ENCODE measurements at places on chromosomes 2 and 18.

GRCh38 chr2:118670276-118670675, 177.2 kb downstream of the EN1 start:
- no peak for DNase-seq

DNA sequence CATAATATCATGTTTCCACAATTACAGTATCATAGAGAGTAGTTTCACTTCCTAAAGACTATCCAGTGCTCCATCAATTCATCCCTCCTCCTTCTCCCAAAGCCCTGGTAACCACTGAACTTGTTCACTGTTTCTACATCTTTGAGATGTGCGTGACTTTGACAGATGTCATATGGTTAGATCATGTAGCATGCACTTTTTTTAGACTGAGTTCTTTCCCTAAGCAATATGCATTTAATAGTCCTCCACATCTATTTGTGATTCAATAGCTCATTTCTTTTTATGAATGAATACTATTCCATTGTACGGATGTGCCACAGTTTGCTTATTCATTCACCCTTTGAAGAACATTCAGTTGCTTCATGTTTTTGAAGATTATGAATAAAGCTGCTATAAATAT, 560.4 kb upstream of the LRRTM4 start:
- no peak for DNase-seq

DNA sequence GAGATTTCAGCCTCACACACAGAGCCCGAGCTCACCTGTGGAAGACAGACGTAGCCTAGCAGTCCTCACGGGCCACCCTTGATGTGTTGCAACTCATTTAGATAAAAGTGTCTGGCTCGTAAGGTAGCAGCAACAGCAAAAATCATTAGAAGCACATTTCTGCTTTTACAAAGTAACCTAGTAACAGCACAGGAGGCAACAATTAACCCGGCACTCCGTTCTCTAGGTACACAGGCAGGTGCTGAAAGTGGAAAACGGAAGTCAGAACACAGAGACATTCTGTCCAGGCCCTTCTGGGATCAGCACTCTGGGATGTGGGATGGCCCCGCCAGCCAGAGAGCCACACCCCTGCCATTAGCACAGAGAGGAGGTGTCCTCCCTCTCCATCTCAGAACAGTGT, 99.3 kb downstream of the KLHL29 start:
- DNase-seq: no peak

DNA sequence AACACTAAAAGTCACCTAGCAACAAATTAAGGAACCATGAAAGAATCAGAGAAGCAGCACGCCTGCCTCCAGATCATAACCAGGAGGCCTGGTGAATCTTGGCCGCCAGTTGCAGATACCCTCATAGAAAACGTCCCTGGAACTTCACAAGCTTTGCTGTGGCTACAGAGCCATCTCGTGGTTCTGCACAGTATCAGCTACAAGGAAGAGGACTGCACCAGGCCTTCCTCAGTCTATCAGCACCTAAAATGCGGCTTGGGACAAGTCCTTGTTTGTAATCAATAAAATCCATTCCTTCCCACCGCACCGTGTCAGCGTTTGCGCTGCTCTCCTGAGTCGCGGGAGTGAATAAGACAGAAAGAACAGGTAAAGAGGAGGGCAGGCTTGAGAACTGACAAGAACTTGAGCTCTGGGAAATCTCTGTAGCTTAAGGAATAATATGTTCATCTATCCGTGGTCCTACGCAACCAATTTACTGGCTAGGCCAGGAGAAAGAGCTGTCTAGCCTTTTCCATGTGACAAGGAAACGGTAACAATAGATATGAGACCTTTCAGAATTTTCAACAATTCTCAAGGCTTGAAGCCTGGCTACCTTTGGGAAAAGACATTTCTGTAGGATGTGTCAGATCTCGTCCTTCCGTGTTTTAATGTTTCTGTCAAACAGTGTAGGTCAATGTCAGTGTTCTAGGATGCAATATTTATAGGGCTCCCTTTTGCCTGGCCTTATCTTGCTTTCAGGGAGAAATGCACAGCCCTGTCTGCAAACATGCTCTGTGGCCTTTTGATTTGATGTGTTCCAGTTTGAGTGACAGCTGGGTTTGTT, 128.5 kb upstream of the RAB12 start:
- DNase-seq: no peak

- no peak for DNase-seq
These were observed 165.9 kb upstream of the MSH6 start for GRCh38 chr2:47617028-47617427.

DNA sequence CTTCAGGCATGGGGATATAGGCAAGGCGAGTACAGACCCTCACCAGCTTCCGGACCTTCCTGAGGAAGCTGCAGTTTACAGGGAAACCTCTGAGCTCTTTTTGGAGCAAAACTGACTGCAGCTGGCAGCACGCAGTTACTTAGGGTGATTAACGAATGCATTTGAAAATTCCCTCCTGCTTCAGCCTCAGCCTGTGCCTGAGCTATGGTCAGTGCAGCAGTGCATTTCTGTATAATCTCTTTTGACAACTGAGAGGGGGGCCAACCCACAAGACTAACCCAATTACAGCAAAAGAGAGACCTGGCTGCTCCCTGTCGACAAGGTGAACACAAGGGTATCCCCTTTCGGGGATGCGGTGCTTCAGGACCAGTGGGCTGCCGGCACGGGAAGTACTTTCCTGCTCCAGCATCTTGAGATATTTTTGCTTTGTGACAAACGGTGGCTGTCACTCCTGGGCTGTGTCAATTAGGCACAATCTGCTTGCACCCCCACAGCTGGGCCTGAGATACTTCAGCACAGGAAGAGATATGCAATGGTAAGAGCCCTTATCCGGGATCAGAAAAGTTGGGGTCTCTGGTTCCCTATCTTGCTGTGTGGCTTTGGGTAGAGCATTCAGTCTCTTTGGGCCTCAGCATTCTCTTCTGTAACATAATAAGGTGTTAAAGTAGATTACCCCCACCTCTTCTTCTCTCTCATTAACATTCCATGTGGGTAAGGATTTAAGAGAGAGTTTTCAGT, 141.0 kb downstream of the TMEM17 start:
- no peak for DNase-seq

- no peak for DNase-seq
These were observed 951.7 kb upstream of the CNTNAP5 start for GRCh38 chr2:123073371-123073770.

DNA sequence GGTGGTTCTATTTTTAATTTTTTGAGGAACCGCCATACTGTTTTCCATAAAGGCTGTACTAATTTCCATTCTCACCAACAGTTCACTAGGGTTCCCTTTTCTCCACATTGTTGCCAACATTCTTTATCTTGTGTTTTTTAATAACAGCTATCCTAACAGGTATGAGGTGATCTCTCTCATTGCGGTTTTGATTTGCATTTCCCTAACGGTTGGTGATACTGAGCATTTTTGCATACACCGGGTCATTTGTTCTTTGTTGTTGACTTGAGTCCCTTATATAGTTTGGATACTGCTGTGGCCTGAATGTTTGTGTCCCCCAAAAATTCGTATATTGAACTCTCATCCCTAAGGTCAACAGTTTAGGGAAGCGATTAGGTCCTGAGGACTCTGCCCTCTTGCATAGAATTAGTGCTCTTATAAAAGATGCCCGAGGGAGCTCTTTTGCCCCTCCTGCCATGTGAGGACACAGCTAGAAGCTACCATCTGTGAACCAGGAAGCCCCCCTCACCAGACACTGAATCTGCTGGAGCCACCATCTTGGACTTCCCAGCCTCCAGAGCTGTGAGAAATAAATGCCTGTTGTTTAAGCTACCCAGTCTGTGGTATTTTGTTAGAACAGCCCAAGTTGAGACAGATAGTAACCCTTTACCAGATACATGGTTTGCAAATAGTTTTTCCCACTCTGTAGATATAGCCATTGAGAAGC, 4.7 kb downstream of the IMP4 start:
- DNase-seq: no peak

GRCh38 chr18:27301615-27302378, 116.7 kb upstream of the CHST9 start:
- DNase-seq: no peak

DNA sequence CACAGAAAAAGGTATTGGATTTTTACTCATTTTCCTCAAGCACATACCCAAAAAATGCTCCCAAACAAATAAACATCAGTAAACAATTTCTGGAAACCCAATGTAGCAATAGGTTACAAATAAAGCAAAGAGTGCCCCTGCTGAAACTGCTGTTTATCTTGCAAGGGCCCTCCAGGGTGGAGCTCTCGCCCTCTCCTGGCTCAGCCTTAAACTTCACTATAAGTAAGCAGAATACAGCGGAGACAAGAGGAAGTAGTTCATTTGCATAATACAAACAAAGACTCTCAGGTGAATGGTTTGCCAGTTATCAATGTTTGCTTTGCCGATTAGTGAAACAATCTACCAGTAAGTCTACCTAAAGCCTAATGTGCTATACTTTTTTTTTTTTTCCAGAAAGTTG, 437.6 kb downstream of the DLGAP1 start:
- no peak for DNase-seq

DNA sequence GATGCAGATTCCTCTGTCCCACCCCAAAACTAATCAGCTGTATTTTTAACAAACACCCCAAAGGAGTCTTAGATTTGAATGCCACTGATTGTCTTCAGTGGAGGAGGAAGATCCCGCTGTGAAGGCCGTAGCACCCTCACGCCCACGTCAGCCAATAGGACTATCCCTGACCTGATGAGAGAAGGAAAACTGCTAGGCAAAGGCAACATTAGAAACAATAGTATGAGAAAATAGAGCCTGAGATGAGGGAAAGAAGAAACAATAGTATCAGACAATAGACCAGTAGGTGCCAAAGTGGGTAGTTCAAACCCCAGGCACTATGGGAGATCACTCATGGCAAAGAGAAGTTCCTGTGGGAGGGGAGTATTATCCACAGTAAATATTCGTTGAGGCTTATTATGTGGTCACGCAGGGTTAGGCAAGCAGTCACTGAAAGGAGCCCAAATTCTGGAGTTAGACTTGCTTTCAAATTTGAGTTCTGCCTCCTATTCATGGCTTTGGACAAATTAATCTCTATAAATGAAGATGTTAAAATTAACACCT, 2.8 kb downstream of the PCBP1 start:
- DNase-seq: no peak

DNA sequence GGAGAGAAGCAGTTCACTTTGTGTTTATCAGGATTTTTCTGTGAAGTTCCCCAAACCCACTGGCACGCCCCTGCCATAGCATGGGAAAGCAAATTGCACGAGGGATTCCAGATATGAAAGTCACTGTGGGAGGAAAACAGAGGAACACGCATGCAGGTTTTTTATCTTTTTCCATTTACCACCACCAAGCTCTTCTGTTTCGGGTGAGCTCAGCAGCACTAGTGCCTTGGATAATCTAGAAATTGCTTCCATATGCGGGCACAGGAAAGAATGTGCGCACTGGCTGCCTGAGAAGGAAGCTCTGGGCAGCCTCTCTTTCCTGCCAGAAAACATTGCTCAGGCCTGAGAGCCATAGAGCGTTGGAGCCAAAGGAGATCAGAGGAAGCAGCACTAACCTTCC, 65.9 kb upstream of the WIPF1 start:
- DNase-seq: no peak

GRCh38 chr2:52881606-52882005, 886.0 kb upstream of the CHAC2 start:
- no peak for DNase-seq

GRCh38 chr2:147311058-147311430, 533.8 kb upstream of the ACVR2A start:
- no peak for DNase-seq

DNA sequence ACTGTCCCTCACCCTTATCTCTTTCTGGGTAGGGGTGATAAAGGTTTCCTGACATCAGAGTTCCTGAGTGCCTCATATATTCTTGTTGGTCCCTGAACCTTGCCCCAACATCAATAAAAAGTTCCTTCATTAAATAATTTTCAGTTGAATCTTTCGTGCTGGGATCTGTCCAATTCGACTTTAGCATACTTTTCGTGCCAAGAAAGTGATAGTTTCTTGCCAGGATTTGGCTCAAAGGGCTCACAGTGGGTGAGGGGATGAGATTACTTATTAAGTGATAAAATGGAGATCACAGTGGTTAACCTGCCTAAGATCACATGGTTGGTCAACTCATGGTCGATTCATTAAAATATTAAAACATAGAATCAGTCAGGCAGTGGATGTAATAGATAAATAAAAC, 93.8 kb upstream of the SLC8A1 start:
- DNase-seq: no peak

GRCh38 chr2:84052913-84053312, 406.2 kb downstream of the SUCLG1 start:
- DNase-seq: no peak

DNA sequence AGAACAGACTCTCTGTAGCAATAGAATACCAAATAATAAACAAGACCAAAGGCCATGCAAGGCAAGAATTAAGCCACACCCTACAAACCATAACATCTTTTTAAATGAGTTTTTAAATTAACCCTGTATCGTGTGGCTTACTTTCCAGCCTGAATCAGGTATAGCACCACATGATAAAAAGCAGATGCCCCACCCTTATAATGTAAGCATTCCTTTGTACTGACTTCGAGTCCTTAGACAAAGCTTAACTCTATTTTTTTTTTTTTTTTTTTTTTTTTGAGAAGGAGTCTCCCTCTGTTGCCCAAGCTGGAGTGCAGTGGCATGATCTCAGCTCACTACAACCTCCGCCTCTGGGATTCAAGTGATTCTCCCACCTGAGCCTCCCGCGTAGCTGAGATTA, 1.7 kb upstream of the C2orf42 start:
- DNase-seq: no peak

- DNase-seq: no peak
These were observed 1012.1 kb downstream of the TMEM182 start for GRCh38 chr2:103773884-103774283.

- no peak for DNase-seq
These were observed 166.1 kb downstream of the ANKRD30B start for GRCh38 chr18:14914121-14914520.

- no peak for DNase-seq
These were observed 37.6 kb upstream of the ITGA6 start for GRCh38 chr2:172389685-172390339.
